ENCODE measurements at places on chromosomes 2 and 18. TPM values are rescaled to one million over a fixed set of nuclear protein-coding genes. Genes with fewer than 3 reads are reported as not detected.
A peak's percentile ranks its signal among the peaks of the same experiment; 100 is the strongest.

- no peak for DNase-seq
Observed at GRCh38 chr2:65198737-65199136, 28.9 kb upstream of the ACTR2 start.

DNA sequence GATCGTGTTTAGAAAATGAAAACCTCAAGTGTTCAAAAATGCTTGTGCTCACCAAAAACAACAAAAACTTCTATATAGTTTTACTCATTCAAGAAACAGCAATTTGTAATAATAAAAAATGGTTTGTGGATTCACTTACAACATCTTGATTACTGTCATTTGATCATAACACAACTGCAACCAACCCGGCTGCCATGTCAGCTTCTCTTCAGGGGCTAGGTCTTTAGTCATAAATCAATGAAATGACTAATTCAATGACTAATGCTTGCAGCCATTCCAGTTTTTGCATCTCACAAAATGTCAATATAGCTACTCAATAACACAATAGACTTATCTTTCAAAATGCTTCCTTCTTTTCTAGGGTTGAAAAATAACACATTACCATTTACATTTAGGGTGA is 128.0 kb downstream of the OLA1 start:
- no peak for DNase-seq

DNA sequence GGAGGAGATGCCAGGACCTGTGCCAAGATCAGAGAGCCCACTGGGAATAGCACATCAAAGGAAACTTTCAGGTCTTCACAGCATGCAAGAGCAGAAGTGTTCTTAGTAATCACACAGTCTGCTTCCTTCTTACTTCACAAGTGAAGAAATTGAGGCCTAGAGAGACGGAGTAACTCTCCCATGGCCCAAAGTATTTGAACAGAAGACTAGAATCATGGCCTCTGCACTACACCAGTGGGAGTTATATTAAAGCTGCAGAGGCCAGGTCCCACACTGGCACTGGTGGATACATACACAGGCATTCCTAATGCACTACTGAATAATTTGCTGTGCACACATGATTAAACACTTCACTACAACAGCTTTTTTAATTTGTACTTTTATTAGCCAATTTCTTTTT is 107.6 kb upstream of the RMP24 start:
- peak; percentile 62 for DNase-seq

GRCh38 chr2:134715932-134716643 is 2.7 kb downstream of the TMEM163 start:
- DNase-seq = peak; percentile 12

DNA sequence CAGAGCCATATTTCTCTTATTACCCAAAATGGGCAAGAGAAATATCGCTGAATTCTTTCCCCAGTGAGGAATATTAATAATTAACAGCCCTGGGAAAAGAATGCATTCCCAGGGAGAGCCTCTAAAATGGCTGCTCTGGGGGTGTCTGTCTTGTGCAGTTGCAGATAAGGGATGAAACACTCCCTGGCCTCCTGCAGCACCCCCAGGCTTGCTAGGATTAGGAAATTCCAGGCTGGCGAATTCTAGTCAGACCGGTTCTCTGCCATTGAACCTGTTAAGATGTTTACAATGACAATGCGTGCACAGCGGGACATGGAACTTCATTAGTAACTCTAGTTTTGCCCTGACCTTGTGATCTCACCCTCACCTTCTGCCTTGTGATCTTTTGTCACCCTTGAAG is 24.5 kb downstream of the MRPL30 start:
- no peak for DNase-seq

DNA sequence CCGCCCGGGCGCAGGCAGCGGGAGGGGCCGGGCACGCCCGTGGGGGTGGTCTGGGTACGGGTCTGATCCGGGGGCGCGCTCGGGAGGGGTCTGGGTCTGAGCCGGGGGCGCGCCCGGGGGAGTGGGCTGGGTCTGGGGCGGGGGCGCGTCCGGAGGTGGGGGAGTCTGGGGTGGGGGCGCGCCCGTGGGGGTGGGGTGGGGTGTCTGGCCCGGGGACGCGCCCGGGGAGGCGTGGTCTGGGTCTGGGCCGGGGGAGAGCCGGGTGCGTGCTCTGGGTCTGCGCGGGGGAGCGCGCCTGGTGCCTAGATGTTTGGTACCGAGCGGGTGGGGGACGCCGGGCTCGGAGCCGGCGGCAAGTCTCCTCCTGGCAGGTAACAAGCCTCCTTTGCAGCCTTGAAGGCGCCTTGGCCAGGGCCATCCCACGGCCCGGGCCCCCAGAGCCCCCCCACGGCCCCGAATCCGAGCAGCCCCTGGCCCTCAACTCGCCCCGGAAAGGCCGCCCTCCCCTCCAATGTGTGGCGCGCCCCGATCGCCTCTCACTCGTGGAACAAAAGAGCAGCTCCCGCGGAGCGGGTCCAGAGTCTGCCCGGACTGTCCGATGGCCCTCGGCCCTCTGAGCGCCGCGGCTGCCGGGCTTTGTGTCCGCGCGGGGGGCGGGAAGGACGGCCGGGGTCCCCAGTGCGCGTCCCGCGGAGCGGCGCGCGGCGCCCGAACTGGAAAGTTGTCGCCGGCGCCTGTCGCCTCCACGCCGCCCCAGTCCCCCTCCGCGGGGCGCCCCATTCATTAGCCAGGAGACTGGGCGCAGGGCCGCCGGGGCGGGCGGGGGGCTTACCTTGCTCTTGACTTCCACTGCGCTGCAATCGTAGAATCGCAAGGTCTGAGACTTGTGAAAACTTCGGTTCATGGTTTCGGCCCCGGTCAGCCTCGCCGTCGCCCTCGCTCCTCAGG is 595 bp downstream of the PARD6G start:
- DNase-seq = no peak

DNA sequence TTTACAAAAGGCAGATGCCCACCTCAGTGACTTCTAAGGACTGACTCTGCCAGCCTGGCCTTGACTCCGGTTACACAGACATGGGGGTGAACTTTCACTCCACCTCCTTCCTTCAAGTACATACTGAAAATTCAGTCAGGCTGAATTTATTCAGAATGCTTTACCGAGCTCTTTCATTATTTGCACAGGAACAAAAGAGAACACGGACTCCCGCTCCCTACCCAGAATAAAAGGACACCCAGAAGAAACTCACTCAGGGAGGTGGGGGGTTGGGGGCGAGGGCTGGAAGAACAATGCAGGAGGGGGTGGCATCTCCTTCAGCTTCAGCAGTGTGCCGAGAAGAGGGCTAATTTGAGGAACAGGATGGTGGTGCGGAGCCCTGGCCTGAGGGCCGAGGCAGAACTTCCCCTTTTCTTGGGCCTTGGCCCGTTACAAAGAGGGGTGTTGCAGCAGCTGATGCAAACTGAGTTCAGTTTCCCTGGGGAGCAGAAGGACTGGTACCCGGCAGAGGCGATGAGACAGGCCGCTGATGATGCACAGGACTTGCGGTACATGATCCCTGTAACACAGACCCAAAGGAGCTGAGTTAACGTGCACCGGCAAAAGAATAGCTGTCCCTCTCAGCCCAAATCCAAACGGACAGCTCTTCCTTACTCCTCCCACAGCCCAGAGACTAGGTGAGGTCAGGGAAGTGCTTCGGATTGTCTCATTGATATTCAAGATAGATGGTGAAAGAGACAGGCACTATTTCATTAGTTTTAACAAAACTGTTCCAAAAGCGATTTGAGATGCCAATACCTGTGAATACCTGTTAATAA is 24.1 kb downstream of the LYPD1 start:
- no peak for DNase-seq

- DNase-seq = no peak
Observed at GRCh38 chr2:71006323-71006722, 11.7 kb upstream of the TEX261 start.

DNA sequence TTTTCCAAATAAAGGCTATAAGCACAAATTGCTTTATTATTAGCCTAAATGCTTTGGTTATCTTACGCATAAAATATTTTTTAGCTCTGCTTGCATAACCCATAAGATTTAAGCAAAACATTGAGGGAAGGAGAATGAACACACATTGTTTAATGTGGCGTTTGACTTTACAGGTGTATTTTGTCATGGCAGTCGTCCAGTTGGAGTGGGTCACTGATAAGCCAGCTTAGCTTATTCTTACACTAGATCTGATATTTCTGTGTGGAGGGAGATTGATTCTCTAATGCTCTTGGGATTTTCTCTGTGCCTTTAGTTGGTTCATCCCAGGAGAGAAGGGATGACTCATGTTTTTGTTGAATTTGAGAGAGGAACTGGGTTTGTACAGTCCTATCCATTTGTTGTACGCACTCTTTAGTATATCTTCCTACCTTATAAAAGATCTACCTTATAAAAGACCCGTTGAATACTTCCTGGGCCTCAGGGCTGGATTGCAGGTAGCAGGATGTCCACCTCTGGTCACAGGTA is 47.5 kb upstream of the ACYP2 start:
- DNase-seq = no peak

GRCh38 chr2:190551928-190552327 is 17.4 kb upstream of the NEMP2 start:
- no peak for DNase-seq

DNA sequence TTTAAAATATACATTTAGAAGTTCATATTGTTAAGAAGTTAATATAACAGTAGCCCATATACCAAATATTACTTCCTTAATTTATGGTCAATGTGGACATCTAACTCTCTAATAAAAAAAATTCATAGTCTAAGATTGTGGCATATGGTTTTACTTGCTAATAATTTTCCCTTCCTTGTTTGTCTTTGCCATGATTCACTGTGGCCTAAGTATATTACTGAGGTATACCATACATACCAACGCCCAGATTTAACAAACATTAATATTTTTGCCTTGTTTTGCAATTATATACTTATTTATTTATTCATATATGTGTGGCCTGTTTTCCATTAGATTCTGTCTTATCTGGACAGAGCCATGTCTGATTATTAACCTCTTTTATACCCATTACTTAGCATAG is 54.6 kb upstream of the CCDC150 start:
- DNase-seq = no peak

DNA sequence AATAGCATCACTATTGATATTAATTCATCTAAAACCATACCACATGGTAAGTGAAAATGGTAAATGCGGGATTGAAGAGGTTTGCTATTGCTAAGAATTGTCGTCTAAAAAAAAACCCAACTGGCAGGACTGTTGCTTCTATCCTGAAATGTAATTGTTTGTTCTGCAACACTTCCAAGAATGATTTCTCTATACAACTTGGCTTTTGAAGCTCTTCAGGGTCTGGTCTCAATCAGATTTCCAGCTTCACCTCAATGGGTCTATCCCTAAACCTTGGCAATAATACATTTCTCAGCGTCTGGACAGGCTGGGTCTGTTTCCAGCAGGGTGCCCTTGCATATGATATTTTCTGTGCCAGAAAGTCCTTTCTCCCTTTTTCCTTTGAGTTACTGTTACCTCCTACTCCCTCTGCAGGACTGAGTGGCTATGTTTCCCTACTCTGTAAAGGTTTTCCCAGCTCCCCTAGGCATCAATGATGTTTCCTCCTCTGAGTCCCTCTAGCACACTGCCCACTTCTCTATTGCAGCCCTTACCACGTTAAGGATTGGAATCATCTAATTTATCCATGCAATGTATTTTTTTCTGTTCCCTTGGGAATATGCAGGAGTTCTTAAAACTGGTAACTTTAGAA is 118.2 kb upstream of the REV1 start:
- no peak for DNase-seq

GRCh38 chr2:23019476-23019875 is 365.5 kb upstream of the KLHL29 start:
- no peak for DNase-seq

DNA sequence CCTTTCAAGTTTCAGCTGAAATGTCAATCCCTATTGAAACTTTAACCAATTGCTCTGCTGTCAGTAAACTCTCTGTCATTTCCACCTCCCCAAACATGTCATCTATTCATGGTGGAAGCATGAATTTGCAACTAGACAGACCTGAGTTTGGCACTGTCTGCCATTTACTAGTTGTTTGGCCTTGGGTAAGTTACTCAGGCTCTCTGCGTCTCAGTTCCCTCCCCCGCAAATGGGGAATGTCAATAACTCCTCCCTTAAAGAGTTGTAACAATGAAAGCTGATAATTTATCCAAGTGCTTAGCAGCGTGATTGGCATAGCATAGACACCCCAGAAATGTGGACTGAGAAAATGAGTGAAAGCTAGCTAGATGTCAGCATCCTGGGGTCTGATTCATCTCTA is 73.3 kb upstream of the THOC1 start:
- DNase-seq = no peak

DNA sequence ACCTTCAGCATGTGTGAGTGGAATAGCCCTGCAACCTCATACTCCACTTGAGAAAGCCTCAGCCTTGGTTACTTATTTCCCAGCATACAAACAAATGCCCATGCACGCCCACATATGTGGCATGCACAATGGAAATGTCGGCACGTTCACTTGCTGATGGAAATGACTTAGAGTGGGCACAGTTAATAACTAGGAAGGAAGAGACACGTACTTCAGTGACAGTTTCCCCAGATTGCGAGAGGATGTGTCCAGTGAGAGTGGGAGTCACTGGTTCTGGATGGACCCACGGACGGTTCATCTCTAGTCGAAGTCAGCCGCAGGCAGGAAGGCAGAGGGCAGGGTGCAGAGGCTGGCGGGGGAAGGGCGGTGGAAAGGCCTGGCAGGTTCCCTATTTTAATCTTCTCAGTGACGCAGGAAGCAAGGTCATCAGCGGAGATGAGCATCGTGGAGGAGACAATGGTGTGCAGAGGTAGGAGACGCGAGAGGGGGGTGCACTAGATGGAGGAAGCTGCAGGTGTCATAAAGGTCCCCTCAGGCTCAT is 350.7 kb upstream of the MYT1L start:
- DNase-seq = no peak

- no peak for DNase-seq
Observed at GRCh38 chr18:57619876-57620275, 1.8 kb downstream of the NARS1 start.

- DNase-seq = no peak
Observed at GRCh38 chr2:125516496-125517109, 1139.4 kb upstream of the GYPC start.

DNA sequence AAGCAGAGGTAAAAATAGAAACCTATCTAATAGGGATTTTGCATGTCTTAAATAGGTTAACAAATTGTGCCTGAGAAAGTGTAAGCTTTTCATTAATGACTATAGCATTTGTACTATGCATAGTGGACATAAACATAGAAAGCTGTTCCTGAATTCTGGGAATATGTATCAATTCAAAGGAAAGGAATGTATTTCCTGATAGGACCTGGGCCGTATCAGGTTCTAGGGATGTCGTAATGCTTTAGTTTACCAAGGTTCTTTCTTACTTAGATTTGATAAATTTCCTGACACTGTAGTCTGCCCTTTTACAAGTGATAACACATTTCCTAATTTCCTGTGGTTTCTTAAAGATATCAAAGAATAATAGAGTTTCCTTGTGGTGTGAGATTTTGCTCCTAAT is 191.3 kb downstream of the CDH7 start:
- no peak for DNase-seq

- DNase-seq = no peak
Observed at GRCh38 chr18:64318547-64318946, 169.7 kb upstream of the LINC00305 start.

Gene RAX
- not detected for total RNA-seq

Gene MAB21L4
- not detected for total RNA-seq

Gene APOB
- 1.7 TPM for total RNA-seq

Gene UGT1A4
- total RNA-seq = not detected

Gene RRM2
- 4.6 TPM for total RNA-seq

Gene L3MBTL4
- total RNA-seq = 1.0 TPM

Gene PIGN
- total RNA-seq = 11.0 TPM

All from esophagus muscularis mucosa (tissue), 4 donors.